ENCODE measurements at places on chromosomes 1 and 21.

DNA sequence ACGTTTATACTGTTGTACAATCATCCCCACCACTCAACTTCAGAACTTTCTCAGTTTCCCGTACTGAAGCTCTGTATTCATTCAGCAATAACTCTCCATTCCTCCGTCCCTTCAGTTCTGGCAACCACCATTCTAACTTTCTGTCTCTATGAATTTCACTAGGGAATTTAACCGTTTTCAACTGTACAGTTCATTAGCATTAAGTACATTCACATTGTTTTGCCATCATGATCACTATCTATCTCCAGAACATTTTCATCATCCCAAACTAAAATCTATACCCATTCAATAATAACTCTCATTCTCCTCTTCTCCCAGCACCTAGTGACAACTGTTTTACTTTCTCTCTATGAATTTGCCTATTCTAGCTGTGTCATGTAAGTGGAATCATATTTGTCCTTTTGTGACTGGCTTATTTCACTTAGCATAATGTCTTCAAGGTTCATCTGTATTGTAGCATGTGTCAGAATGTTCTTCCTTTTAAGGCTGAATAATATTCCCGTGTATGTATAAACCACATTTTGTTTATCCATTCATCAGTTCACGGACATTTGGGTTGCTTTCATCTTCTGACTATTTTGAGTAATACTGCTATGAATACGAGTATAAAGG is 75.0 kb downstream of the CEP350 start:
- no peak for DNase-seq

DNA sequence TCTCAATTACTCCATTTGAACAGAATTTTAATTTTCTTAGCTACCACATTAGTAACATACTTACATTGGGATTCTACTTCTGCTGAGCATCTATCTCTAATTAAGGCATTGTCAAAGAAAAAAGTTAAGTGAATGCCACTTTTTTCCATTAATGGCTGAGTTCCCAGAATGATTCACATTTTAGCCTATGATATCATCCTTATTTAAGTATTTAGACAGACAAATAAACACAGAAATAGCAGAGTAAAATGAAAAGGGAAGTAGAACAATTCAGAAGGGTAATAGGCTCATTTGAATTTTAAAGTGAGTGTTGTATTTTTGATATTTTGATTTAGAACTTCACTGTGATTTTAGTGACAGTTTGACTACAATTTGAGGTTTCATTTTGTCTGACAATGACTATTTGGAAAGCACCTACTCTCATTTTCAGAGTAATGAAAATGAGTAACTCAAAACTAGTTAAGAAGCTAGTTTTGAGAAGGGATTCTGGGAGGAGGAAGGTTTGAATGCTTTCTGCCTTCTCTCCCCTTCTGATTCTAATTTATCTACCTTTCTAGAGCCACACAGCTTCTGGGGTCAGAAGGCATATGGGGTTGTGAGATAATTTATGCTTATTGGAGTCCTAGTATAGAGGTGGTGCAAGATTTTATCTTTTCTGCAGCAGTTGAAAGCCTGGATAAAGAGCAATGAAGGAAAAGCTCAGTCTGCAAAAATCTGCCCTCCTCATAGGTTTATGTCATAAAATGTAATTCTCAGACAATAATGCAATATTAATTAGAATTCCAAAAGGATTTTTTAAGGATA is 15.5 kb downstream of the LYPLAL1 start:
- no peak for DNase-seq

DNA sequence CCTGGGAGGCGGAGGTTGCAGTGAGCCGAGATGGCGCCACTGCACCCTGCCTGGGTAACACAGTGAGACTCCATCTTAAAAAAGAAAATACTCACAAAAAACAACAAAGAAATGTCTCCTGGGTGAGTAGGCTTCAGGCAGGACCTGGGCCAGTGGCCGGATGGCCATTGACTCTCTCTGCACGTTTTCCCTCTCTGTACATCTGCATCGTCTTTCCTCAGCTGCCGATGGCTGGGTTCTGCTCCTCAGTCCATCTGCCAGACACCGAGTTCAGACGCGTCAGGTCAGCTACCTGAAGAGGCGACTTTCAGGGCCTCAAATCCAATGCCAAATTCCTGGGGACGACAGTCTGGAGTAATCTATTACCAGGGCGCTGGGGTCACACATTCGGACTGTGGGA is 199.3 kb downstream of the CAMTA1 start:
- no peak for DNase-seq

GRCh38 chr1:102838016-102838415 is 270.3 kb downstream of the COL11A1 start:
- no peak for DNase-seq

- no peak for DNase-seq
Observed at GRCh38 chr1:50841791-50842387, 118.2 kb downstream of the FAF1 start.

DNA sequence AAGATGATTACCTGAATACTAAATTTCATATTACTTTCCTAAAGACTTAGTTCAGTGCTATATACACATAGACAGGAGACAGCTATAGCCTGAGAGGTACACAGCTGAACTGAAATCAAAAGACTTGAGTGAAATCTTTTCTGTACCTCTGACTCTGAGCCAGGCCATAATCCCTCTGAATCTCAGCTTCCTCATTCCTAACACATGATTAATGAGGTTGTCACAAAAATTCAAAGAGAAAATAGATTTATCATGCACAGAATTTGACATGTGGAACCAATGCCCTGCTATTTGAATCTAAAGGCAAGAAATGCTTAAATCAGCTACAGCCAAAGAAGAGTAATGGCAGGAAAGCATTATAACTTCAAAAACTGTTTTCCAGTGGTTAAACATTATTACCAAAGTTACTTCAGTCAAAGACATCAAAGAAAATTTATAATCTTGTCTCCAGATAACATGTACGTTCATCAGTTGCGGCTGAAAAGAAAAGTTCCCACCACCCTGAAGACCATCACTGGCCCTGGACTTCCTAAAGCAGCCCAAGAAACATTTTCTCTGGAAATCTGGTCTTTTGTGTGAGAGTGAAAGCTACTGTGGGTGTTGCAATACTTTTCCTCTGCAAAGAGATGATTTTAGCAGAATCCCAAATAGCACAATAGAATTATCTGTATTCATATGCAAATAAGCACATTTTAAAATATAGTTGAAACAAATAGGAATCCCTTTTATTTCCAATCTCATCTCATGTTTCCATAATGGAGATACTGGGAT is 13.8 kb upstream of the ATP1A1 start:
- no peak for DNase-seq

DNA sequence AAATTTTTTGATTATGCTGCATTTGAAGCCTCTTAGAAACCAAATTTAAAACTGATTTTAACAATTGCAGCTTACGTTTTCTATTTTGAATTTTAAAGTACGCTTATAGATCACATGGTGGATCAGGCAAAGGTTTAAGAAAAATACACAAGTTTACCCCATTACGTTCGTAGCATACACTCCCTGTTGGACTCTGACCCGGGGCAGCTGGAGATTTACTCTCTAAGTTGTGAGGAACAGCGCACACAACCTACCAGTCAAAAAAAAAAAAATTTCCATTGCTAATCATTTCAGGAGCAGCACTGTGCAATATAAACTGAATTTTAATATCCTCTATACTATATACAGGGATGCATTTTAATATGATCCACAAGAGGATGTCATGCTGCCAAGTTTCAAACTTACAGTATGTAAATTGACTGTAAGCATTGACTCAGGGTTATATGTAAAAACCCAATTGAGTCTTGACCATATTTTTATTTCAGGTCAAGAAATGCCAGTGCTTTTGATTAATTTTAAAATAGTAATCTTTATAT is 20.4 kb downstream of the CSDE1 start:
- no peak for DNase-seq

- DNase-seq: peak; percentile 6
Observed at GRCh38 chr1:89085781-89086180, 20.8 kb upstream of the GBP1 start.

DNA sequence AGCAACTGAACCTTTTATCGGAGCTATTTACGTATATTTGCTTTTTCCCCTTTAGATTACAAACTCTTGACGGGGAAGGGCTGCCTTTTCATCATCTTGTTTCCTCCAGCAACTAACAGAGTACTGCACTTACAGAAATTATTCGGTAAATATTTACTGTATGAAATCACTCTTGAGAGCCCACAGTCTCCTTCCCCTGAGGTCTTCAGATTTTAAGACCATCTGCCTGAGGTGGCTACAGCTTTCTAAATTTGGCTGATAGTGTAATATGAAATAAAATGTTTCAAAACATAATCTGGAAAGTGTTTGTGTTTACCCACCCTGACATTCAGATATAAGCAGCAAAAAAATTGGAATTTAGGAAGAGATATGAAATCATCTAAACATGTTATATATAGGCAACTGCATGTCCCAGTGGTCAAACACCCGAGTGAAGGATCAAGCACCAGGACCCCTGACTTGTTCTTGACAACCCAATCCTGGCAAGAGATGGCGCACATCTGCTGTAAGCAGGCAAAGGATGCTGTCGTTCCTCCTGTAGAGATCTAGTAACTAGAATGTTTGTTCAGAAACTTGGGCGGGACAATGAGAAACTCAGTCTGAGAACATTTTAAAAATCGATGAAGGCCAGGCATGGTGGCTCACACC is 60.9 kb downstream of the SIPA1L2 start:
- no peak for DNase-seq

- DNase-seq: no peak
Observed at GRCh38 chr1:5949085-5949760, 43.0 kb downstream of the NPHP4 start.

- no peak for DNase-seq
Observed at GRCh38 chr1:199161766-199162303, 523.0 kb downstream of the PTPRC start.

DNA sequence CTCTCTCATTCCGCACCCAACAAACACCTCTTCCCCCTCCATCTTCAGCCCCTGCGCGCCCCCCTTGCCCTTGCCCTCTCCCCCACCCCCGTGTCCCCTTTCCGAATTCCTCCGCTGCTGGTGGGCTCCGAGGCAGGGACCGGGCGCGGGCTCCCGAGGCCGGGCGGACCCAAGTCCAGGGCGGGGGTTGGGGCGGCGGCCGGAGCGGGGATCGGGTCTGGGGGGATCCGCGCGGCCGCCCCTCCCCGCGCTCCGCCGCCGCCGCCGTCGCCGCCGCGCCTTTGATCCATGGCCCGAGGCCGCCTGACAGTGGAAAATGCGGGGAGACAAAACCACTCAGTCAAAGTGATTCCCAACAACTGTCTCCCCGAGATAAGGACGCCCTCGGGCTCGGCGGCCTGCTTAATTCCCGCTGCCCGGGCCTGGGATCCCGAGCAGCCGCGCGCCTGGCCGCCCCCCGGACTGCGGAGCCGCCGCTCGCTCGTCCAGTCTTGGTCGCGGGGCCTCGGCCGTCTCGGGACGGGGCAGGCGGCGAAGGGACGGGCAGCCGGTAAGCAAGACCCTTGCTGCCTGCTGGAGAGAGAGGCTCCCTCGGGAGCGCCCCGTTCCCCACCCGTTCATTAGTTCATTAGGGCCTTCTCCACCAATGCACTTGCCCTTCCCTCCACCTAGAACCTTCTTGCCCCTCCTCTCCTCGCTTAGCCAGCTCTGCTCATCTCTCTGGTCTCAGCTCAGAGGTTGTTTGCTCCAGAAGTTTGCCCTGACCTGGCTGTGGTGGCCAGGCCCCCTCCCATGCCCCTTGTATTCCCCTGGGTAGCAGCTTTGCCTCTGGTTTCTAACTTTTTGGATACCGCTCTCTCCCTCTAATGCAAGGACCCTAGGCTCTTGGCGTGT is 86.4 kb downstream of the PAX7 start:
- DNase-seq: no peak

GRCh38 chr1:234175363-234175762 is 197.9 kb upstream of the COA6 start:
- DNase-seq: no peak

- no peak for DNase-seq
Observed at GRCh38 chr1:238898856-238899255, 487.5 kb upstream of the CHRM3 start.

DNA sequence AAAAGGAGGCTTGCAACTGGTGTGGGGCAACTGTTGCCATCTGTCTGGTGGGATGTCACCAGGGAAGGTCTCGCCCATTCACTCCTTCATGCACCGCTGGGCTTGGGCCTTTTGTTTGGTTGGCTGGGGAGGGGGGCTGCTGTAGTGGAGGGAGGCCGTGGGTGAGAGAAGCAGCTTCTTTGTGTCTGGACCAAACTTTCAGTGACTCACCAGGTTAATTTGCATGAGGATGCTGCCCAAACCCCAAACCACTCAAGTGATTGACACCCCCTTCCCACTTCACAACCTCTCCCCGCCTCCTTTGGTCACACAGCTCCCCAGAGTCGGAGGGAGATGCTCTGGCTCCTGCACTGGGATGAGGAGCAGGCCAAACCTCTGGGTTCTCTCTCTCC is 19.7 kb downstream of the BTG2 start:
- DNase-seq: peak; percentile 24

GRCh38 chr21:34874684-34875513 is 174.2 kb downstream of the RUNX1 start:
- DNase-seq: no peak

DNA sequence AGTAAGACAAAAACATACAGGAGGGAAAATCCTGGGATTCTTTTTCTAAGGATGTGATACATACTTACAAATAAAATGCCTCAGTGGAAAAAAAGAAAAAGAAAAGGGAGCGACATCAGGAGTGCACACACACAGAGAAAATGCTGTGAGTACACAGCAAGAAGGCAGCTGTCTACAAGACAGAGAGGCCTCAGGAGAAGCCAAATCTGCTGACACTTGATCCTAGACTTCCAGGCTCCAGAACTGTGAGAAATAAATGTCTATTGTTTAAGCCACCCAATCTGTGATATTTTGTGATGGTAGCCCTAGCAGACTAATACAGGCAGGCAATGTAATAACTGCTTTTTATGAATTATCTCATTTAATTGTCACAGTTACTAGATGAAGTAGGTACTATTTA is 17.0 kb upstream of the TRIM45 start:
- DNase-seq: no peak

DNA sequence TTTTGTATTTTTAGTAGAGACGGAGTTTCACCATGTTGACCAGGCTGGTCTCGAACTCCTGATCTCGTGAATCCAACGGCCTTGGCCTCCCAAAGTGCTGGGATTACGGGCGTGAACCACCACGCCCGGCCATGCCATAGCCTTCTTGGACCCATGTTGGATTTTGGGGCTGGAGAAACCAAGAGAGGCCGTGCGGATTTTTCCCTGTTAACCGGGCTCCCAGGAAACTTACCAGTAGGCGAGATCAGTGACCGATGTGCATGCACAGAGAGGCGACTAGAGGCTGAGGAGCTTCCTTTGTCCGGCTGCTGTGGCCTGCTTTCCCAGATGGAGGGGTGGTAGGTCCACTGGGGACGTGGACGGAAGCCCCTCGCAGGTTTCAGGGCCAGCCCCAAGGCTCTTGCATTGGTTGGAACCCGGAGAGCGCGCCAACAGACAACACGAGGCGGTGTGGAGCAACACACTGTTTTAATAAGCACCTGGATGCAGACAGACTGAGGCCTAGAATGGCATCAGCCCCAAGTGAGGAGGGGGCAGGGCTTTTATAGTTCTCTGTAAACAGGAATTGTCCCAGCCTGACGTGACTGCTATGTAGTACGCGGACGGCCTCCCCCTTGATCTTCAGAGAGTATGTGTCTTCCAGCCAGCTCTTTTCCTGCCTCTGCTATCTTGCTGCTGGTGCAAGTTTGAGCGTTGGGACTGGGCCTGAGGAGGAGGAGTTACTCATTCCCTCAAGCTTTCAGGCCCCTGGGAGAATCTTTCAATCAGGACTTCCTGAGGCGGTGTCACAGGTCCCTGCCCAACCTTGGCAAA is at the start of gene ERVH48-1:
ERVH48-1 (minus strand) TSS at position 517 of the 813 bp plus-strand sequence. CDS start 6,624 bp downstream, outside the sequence.
- DNase-seq: no peak

- no peak for DNase-seq
Observed at GRCh38 chr1:246262281-246262680, 244.8 kb downstream of the SMYD3 start.

GRCh38 chr1:209249280-209249670 is 334.2 kb upstream of the CAMK1G start:
- no peak for DNase-seq

GRCh38 chr1:40256401-40257084 is 1.5 kb upstream of the ZMPSTE24 start:
- no peak for DNase-seq
